ENCODE measurements at places on chromosomes 6 and 20. TPM values are rescaled to one million over a fixed set of nuclear protein-coding genes. Genes with fewer than 3 reads are reported as not detected.

MAP3K7 gene
- 32.8 TPM for total RNA-seq

SDCBP2 gene
- total RNA-seq, result 2.9 TPM

GABRR2 gene
- 0.11 TPM for total RNA-seq

UNC5CL gene
- total RNA-seq, result under 0.01 TPM

MYO6 gene
- 7.3 TPM for total RNA-seq

Data from LHCN-M2 (cell line).